ENCODE measurements at places on chromosomes 1 and 21.

GRCh38 chr21:35127851-35128250 lies 78.7 kb upstream of the RUNX1 start:
- no peak for DNase-seq

GRCh38 chr1:200130552-200130951 lies 103.0 kb downstream of the NR5A2 start:
- no peak for DNase-seq

GRCh38 chr1:72636631-72637030 lies 354.3 kb upstream of the NEGR1 start:
- DNase-seq: no peak

DNA sequence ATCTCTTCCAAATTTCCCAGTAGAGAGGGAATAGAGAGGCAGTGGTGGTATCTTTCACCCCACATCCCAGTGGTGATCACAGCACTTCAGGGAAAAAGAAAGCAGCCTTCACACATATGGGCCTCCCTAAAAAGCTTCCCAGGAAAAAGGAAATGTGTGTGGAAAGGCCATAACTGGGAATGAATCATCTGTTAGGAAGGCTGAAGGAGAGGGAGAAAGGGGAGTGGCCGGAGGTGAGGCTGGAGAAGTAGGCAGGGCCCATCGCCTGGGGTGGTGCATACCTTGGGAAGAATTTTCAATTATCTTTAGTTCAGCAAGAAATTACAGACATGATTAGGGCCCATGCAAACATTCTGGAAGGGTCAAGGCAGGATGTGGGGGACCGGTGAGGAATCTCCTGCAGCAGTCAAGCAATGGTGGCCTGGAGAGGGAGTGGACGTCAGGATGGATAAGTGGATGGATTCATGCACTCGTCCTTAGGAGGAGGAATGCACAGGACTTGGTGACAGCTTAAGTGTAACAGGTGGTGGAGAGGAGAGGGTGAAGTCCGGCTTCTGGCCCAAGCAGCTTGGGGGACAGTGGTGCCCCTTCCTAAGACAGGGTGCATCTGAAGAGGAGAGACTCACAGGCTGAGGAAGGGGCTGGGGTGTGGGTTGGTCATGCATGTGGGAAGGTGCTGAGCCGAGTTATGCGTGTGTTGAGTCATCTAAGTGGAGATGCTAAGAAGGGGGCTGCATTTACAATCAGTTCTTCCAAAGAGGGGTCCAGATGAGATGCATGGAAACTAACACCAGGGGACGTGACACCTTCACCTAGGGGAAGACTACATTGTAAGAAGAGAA lies 17.9 kb downstream of the HIVEP3 start:
- no peak for DNase-seq

DNA sequence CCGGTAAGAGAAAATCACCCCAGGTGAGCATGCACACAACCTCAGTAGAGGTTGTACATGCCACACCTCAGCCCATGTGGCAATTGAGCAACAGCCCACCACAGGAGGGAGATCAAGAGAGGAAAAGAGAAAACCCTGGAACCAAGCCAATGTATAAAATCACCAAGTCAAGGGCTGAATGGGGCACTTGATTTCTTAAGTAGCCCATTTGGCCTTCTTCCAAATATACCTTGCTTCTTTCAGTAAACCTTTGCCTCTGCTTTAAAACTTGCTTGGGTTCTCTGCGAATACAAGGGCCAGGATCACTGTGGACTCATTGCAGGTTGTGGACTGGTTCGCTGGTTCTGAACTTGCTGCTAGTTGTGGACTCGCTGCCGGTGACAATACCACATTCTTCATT lies 1814.0 kb downstream of the PLA2G4A start:
- no peak for DNase-seq

DNA sequence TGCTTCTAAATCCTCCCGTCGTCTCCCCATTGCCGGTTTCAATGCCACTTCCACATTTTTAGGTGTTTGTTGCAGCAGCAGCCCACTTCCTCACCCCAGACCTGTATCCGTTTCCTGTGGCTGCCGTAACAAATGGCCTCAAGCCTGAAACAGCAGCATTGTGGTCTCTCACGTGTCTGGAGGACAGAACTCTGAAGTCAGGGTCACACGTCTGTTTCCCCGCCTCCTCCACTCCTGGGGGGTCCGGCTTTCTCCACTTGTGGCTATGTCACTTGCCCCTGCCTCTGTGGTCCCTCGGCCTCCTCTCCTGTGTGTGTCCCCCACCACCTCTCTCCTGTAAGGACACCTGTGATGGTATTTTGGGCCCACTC lies 21.8 kb downstream of the TRPM2 start:
- no peak for DNase-seq

DNA sequence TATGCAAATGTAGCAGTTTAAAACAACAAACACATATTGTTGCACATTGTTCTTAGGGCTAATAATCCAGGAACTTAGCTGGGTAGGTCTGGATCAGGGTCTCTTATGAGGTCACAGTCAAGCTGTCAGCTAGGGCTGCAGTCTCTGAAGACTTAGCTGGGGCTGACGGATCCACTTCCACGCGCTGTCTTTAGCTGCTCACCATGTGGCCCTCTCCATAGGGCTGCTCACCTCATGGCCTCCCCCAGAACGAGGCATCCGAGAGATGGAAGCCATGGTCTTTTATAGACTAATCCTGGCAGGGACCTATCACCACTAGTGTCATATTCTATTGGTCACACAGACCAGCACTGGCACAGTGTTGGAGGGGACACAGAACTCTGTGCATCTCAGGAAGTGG lies 8.7 kb upstream of the OXCT2 start:
- DNase-seq: no peak

- DNase-seq: no peak
Measured at GRCh38 chr1:55192093-55192492, 23.1 kb downstream of the USP24 start.

DNA sequence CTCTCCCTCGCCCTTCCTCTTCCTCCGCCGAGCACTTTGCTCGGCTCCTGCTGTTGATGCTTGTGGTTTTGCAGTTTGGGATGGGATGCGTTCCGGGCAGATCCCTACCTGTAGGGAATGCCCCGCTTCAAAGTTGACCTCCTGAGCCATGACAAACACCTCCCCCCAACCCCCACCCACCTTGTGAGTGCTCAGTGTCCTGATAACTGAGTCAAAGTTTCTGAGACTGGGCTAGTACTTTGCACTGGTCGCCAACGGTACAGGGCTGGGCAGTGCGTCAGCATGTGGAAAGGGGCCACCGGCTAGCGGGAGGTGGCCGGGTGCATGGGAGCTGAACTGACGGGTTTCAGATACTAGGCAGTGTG lies 771 bp downstream of the RABGAP1L start:
- no peak for DNase-seq

GRCh38 chr1:45250544-45250943 lies 44.1 kb upstream of the ZSWIM5 start:
- no peak for DNase-seq

- no peak for DNase-seq
Measured at GRCh38 chr1:42929434-42930177, 29.1 kb downstream of the SLC2A1 start.

- no peak for DNase-seq
Measured at GRCh38 chr1:110559157-110559556, 40.2 kb upstream of the KCNA10 start.

GRCh38 chr1:36731226-36732014 lies 248.7 kb upstream of the CSF3R start:
- DNase-seq: no peak

DNA sequence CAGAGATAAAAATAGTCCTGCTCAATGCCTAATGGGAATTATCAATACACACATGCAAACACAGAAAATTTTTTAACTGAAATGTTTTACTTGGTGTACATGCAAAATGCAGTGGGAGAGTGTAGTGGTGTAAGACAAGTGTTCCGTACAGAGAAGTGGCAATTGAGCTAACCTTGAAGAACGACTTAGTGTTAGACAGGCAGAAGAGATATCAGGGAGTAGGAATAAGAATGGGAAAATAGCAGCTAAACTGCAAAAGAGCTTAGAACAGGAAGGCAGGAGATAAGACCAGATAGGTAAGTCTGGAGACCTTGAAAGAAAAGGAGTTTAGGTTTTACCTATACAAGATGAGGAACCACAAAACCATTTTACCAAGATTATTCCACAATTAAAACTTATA lies 9.0 kb downstream of the USP24 start:
- no peak for DNase-seq

DNA sequence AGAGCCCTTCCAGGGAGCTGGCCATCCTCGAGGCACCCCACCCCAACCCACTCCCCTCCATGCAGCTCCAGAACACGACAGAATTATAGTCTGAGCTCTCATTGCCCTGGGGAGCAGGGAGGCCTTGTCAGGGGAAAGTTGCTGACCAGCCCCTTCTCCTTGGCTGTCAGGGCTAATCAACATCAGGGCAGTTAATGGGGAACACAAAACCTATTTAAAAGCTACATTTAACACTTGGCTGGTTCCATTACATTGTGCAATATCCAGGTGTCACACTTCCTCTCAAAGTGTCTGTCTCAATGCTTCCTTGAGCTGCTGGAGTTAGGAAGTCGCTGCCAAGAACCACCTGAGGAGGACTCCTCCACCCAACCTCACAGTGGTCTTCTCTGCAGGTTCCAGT lies 111.8 kb upstream of the GRIK3 start:
- DNase-seq: no peak

DNA sequence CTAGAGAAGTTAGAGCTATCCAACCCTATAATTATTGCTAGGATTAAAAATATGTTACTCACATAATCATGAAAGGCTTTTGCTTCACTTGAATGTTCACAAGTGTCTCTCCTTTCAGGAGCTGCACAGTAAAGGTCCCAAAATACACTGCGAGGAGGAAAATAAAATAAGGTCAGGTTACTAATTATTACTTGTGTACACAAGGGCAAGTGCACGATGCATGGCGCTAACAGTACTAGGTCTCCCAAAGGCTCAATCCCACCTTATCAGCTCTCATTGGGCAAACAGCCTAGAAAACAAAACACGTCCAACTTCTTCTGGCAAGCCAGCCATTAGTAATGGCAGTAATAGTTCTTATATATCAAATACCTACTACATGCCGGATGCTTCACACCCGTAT lies 4.4 kb downstream of the SSBP3 start:
- no peak for DNase-seq

- no peak for DNase-seq
Measured at GRCh38 chr21:33025106-33025488, 638 bp upstream of the OLIG2 start.

DNA sequence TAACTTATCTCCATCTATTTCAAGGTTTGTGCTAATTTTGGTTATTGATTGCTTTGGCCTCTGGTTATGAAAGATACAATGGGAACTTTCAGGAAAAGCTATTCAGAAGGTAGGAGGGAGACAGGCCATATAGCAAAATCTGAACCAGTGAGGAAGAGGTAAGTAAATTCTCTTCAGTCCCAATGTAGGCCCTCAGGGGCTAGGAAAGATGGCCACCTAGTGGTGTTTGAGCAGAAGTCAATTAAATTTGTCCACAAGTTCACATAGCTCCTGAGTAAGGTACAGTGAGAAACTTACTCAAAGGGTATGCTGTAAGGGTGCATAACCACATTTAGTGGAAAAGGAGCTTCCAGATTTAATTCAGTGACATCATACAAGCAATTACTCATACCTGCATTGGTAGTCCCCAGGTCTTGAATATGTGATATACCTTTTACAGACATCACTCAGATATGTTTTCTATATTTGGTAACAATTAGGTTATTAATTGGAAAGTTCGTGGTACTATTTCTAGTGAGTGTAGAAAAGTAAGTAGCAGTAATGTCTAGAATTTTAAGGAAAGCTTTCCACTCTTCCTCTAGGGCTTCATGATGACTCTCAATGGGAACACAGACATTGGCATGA lies 21.4 kb upstream of the FMO1 start:
- no peak for DNase-seq

GRCh38 chr1:6581561-6582305 lies 1.9 kb downstream of the ZBTB48 start:
- no peak for DNase-seq

GRCh38 chr1:68276448-68276847 lies 44.1 kb upstream of the WLS start:
- no peak for DNase-seq

Measured in effector CD8-positive, alpha-beta T cell (primary cell).